H54 (cell line): ENCODE measurements at places on chromosomes 11 and 22.

- DNase-seq, result no peak
Measured at GRCh38 chr22:19832476-19833108, 22.1 kb downstream of the GNB1L start.

- no peak for DNase-seq
Measured at GRCh38 chr11:47711225-47711624, 3.9 kb downstream of the AGBL2 start.

- no peak for DNase-seq
Measured at GRCh38 chr11:293852-294661, 5.1 kb downstream of the PGGHG start.

GRCh38 chr11:79422866-79423265, 18.0 kb downstream of the TENM4 start:
- no peak for DNase-seq

DNA sequence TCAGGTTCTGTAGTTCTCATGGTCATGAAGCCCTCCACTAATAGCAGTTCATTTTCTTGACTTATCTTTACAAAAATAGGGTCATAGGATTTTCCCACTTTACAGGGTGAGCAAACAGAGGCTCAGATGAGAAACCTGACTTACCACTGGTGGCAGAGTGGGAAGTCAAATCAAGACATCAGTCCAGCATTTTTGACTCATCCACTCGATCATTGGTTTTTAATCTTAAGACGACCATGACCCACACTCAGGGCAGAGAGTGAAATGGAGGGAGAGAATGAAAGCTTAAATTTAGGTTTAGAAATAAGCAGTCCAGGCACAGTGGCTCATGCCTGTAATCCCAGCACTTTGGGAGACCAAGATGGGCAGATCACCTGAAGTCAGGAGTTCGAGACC, 42.1 kb downstream of the RTL6 start:
- DNase-seq, result no peak

DNA sequence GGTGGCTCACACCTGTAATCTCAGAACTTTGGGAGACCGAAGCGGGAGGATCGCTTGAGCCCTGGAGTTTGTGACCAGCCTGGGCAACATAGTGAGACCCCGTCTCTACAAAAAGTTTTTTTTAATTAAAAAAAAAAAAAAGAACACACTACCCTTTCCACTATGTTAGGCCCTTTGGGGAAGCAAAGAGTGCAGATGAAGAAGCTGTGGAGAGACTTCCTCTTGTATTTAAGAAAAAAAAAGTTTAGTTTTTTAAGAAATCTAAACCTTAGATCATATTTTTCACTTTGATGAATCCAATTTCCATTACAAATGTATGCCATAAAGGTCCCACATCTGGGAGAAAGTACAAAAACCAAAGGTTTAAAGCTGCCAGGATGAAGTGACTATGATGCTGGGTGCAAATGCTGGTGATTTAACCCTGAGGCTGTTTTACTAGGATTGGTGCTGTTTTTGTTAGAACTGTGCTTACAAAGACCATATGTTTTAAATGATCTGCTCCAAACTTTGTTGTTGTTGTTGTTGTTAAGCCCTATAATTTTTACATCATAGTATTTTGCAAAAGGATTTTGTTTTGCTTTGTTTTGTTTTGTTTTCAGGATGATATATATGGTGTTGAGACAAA, 28.9 kb upstream of the ACER3 start:
- DNase-seq, result no peak

- DNase-seq, result no peak
Measured at GRCh38 chr11:67002297-67002913, 20.5 kb upstream of the SYT12 start.

GRCh38 chr11:118430956-118431355, 5.3 kb upstream of the KMT2A start:
- DNase-seq, result no peak

DNA sequence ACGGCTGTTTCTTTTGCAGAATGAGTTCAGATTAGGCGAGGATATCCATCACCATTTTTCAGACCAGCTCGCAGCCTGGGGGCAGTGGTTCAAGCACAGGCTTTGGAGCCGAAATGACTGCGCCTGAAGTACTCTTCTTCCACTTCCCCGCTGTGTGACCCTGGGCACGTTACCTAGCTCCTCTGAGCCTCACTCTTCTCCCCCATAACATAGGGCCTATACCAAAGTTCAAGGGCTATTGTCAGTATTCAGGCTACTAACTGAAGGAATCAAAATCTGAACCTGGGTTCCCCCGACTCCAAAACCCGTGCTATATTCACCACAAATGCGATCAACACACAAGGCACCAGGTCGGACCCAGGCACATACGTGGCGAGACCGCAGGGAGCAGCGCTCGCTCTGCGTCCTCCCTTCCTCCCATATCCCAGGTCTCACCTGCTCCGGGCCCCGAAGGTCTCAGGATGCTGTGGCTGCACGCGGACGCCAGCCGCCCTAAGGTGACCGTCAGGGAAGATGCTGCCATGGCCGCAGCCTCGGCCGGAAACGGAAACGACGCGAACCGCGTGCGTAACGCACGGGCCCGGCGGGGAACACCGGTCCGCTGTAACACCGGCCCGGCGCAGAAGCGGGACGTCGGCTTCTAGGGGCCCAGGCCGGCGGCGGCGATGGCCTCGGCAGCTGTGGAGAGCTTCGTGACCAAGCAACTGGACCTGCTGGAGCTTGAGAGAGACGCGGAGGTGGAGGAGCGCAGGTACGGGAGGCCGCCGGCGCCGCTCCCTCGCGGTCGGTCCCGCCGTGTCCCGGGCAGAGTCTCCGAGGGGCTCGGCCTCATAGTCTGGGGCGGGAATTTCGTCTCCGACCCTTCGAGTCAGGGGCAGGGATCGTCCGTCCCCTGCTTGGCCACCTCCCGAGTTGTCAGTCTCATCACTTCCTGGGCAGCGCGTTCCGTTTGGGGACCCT, at the start of the genes IGHMBP2 and MRPL21:
Gene IGHMBP2 (plus strand): TSS at position 604 of the 960 bp plus-strand sequence. CDS start 62 bp downstream, at position 666.
Gene MRPL21 (minus strand): TSS at position 545 of the 960 bp plus-strand sequence. CDS start 22 bp downstream, at position 523.
- peak; percentile 81 for DNase-seq

- no peak for DNase-seq
Measured at GRCh38 chr11:101446238-101446637, 137.6 kb downstream of the TRPC6 start.

- no peak for DNase-seq
Measured at GRCh38 chr22:45617948-45618347, 53.7 kb upstream of the ATXN10 start.

DNA sequence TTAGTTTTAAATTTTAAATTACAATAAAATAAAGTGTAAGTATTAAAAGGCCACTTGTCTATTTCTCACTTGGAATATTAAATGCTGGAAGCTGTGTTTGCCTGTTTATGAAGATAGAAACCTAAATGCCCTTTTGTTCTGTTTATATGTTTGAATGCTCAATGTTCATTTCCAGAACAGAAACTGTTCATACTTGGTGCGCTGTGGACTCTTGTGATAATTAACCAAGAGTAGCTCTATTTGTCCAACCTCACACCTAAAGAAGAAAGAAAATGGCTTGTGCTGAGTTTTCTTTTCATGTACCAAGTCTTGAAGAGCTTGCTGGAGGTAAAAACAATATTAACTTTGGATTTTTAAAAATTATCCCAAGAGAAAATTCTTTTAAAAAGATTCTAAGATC, 5.7 kb downstream of the C11orf54 start:
- DNase-seq, result no peak
